Thymus (tissue), 14 donors: ENCODE measurements at places on chromosomes 7 and 10.

DNA sequence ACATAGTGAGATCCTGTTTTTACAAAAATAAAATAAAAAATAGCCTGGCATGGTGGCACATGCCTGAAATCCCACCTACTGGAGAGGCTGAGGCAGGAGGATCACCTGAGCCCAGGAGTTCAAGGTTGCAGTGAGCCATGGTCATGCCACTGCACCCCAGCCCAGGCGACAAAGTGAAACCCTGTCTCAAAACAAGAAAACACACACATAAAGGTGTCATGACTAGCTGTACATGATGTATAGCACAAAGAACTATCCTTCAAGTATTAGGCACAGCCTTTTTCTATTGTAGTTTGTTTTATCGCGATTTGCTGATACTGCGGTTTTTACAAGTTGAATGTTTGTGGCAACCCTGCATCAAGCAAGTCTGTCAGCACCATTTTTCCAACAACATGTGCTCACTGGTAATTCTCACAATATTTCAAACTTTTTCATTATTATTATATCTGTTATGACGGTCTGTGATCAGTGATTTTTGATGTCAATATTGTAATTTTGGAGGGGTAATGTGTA lies 11.5 kb upstream of the SNX13 start:
- DNase-seq, result no peak

- no peak for DNase-seq
Observed at GRCh38 chr10:11110539-11110938, 92.9 kb downstream of the CELF2 start.

GRCh38 chr10:133366751-133367150 lies 6.4 kb downstream of the ECHS1 start:
- no peak for DNase-seq

DNA sequence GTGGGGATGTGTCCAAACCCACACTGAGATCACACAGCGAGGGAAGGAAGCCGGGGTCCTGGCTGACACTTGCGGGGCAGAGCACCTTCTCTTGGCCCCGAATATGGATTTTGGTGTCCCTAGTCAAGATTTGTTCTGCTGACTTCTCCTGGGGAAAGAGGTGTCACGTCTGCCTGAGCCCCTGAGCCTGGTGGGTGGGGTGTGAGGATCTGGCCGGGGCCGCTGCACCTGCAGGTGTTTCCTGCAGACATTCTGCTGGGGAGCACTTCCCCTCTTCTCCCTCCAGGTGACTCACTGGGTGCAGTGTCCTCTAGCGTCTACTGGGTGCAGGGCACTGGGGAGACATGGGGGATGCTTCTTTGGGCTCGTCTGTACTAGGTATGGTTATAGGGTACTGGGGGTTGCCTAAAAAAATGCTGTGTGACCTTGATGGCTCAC lies 99.2 kb downstream of the GRK5 start:
- peak; percentile 69 for DNase-seq

DNA sequence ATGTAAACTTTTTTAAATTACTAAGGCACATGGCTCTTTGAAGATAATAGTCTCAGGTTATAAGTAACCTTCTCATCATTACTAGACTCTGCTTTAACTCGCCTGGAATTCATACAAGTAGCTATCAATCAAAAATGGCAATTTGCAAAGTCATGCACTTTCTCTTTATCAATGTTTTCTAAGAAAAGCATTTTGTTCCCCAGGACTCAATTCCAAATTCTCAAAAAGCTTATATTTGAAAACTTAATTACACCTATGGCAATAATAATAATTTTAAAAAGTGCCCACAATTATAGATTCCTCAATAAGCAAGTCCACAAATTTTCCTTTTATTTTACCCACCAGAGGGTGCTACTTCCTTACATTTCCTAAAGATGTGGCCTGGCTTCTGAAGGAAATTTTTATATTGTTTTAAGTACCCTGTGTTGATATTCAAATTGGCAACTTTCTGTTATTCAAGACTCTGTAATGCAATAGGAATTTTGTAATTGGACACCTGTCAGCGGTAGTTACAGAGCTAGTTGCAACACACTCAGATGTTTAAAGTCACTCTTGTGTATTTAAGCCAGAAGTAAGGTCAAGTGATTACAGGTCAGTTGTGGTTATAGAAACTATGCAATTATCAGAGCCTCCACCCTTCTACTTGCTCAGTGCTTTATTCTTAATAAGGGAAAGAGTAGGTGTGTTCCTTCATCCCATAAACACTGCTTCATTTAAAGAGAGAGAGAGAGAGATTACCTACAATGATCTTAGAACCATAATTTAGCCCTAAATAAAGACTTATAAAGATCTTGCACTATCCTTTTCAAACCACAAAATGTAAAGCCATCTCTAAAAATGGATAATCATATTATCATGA lies 47.1 kb upstream of the HYAL4 start:
- peak; percentile 30 for DNase-seq
